ENCODE measurements at places on chromosomes 7 and 10. TPM values are rescaled to one million over a fixed set of nuclear protein-coding genes. Genes with fewer than 3 reads are reported as not detected.

ZNF239 gene
- 4.7 TPM for total RNA-seq

CHN2 gene
- under 0.01 TPM for total RNA-seq

KCNIP2 gene
- 1.4 TPM for total RNA-seq

SYT15B gene
- total RNA-seq = under 0.01 TPM

MOGAT3 gene
- total RNA-seq = not detected

PVRIG gene
- total RNA-seq = not detected

DRGX gene
- total RNA-seq = under 0.01 TPM

GSTO2 gene
- total RNA-seq = 2.2 TPM

CLCN1 gene
- under 0.01 TPM for total RNA-seq

GDF10 gene
- under 0.01 TPM for total RNA-seq

GRCh38 chr10:88110355-88110754, 246.9 kb downstream of the PTEN start:
- no peak for DNase-seq

- DNase-seq = no peak
Observed at GRCh38 chr10:96025566-96025965, 17.8 kb upstream of the CCNJ start.

DNA sequence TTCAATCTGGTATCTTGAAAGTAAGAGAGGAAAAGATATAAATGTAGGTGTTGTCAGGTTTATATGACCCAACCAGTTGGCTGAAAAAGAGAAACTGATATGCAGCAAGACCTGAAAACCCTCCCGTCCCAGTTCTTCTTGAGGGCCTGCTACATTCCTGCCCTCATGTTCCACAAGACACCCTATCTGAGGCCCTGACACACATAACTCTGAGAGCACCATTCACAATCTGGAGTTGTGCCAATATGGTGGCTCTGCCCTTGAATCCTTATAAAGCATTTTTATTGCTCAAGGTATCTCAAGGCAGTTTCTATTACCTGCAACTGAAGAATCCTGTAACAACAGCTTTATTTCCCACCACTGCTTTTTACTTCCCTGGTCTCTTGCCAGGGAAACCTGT, 17.0 kb downstream of the XPNPEP1 start:
- no peak for DNase-seq

DNA sequence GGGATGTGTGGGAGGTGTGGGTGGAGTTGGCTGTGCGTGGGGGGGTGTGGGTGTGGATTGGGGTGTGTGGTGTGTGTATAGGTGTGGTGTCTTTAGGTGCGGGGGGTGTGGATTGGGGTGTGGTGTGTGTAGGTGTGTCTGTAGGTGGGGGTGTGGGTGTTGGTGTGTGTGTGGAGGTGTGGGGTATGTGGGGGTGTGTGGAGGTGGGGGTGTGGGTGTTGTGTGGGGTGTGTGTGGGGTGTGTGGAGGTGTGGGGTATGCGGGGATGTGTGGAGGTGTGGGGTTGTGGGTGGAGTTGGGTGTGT, 33.9 kb downstream of the SPDYE17 start:
- DNase-seq = no peak

DNA sequence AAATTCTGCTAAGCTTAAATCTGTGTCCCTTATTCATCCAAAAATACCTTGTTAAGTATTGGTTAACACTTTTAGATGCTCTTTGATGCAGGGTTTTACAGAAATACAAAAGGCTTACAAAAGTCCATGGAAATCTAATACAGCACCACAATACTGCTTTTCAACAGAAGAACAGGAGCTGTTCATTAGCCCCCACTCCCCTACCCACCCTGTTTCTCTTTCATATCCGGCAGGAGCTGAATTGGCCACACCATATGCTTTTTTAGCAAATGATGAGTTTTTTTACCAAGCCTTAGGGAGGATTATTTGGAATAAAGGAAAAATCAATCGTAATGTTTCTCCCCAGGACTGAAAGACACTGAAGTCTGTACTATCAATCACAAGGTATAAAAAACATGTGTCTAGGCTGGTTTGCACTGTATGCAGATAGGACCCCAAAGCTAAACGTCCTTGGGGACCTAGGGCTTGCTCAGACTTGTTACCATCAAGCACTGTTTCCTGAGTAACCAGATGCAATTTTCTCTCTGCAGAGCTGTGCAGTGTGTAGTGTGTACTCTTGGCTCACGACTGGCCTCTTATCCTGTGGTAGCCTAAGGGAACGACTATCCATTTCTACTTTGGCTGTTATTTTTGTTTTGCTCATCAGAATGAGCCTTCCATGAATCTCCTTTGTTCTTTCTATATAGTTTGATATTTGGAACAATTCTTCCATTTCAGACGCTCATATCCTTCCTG, 143.3 kb upstream of the LRGUK start:
- peak; percentile 45 for DNase-seq

DNA sequence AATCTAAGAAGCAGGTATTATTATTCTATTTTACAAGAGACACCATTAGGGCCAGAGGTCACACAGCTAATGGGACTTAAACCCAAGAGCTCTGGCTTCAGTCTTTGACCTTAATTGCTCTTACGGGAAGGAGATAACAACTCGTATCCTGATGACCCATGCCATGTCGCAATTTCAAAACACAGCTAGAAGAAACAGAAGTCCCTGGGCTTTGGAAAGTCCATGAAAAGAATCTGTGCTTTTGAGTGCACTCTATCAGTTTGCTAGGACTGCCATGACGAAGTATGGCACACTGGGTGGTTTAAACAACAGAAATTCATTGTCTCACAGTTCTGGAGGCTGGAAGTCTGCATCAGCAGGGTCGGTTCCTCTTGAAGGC, 247.8 kb upstream of the AOAH start:
- DNase-seq = no peak

- peak; percentile 52 for DNase-seq
Observed at GRCh38 chr10:74290708-74291107, 139.7 kb downstream of the ADK start.

- no peak for DNase-seq
Observed at GRCh38 chr7:138569418-138569817, 109.4 kb downstream of the TRIM24 start.

DNA sequence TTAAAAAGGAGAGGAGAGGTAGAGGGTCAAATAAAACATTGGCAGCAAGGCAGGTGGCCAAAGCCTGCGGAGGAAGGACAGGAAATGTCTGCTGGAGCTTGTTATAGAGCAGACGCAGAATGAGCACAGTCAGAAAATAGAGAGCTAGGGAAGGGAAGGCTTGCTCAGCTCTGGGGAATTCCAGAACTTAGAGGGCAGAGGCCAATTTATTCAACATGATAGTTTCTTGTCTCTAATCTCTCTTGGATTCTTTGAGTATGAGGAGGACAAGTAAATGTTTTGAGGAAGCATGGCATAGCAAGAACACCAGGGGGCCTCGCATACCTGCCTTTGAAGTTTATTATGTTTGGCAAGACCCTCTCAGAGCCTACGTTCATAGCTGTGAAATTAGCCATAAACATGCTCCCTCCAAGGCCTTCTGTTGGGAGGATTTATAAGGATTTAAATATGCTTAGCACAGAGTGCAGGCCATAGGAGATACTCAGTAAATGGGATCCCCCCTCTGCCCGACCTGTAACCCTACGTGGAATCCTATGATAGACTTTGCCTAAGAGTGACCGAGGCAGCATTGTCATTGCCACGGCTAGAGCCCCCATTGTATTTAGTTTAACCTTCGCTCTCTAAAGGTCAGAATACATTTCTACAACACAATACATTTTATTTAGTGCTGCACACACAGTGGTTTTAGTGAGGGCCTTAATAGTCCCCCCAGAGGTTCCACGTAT, 293.9 kb downstream of the CCDC3 start:
- DNase-seq = no peak

Data from osteoblast (primary cell).